Activated T-helper 2 cell treated with anti-CD3 and anti-CD28 coated beads, Interferon-gamma antibody, Interleukin-2, Interleukin-4, amounts not matched to agents 10 μg/mL and 5 μg/mL and 100 μg/mL, durations not matched to agents 14 hours and 24 hours and 36 hours (primary cell): ENCODE measurements at places on chromosomes 12 and 14. TPM values are rescaled to one million over a fixed set of nuclear protein-coding genes. Genes with fewer than 3 reads are reported as not detected.

DNA sequence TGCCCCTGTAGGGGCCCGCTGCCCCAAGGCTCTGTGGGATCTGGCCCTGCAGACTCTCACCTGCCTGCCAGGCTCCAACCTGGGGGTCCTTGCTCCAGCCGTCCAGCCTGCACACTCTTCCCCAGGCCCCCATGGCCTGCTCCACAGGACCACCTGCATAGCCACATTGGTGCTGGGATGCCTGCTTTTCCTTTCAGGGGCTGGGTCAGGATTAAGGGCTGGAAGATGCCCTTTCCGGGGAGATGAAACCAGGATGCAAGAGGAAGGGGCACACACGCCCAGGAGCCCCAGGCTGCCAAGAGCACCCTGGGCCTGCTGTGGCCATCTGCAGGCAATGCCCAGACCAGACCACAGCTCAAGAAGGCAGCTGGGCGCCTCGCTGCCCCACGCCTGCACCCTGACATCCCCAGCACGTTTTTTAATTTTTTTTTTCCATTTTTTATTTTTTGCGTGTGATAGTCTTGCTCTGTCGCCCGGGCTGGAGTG lies 15.0 kb downstream of the BAG5 start:
- DNase-seq: no peak

CDKN3 gene
- total RNA-seq: 53.4 and 57.5 TPM in 2 replicates

GDF3 gene
- not detected in 2 replicates for total RNA-seq

GRCh38 chr12:70853326-70853725 lies 67.2 kb downstream of the PTPRR start:
- DNase-seq: no peak

- DNase-seq: no peak
Observed at GRCh38 chr12:51773145-51773869, 75.2 kb downstream of the FIGNL2 start.

GRCh38 chr14:87840906-87841305 lies 152.1 kb downstream of the GALC start:
- no peak for DNase-seq

- no peak for DNase-seq
Observed at GRCh38 chr14:74710480-74710879, 2.4 kb downstream of the AREL1 start.

DNA sequence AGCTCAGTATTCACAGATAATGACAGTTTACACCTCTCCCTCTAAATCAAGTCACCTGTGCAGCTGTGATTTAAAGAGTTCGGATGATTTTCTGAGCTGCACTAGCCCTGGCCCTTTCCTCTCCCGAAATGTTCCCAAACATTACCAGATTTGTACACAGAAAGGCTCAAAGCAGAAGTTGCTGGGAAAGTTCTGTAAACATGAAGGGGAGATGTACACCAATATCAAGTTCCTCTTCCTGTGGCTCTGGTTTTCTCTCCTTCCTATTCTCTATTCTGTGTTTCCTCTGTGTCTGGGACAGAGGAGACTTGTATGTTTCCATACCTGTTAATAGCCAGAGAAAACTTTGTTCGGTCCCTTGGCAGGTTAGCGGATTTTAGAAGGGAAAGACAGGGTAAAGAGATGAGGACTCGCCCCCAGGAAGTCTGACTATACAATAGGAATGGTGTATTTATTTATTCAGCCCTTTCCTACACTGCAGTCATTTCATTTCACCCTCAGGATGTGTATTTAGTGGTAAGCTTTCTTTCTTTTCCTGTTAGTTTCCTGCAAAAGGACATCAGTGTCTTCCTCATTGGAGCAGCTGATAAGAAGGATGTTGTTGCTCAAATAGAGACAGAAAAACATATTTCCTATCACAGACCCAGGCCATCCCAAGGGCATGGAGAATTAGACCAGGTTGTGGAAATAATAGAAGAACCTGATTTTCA lies 7.6 kb upstream of the NUMB start:
- DNase-seq: no peak

FAM181A gene
- total RNA-seq: not detected in 2 replicates

- DNase-seq: no peak
Observed at GRCh38 chr12:124809878-124810277, 53.8 kb downstream of the SCARB1 start.

DNA sequence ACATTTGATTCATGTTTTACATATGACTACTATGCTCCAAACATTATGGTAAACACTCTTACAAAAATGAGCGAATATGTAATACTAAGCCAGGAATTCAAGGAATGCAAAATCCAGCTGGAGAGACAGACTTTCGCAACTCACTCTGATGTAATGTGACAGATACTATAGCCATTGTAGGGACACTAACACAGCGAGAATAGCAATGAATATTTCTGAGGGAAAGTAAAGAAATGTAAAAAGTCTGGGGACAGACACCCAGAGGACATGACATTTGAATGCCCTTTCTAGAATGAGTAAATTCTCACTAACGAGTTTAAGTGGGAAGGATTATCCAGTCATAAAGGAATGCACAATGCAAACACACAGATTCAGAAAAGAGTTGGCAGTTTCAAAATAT lies 121.9 kb downstream of the PIK3C2G start:
- DNase-seq: no peak
